ENCODE measurements at places on chromosomes 13 and 19. TPM values are rescaled to one million over a fixed set of nuclear protein-coding genes. Genes with fewer than 3 reads are reported as not detected.

GRCh38 chr13:110644892-110645521, 29.7 kb downstream of the NAXD start:
- DNase-seq = peak; percentile 82

DNA sequence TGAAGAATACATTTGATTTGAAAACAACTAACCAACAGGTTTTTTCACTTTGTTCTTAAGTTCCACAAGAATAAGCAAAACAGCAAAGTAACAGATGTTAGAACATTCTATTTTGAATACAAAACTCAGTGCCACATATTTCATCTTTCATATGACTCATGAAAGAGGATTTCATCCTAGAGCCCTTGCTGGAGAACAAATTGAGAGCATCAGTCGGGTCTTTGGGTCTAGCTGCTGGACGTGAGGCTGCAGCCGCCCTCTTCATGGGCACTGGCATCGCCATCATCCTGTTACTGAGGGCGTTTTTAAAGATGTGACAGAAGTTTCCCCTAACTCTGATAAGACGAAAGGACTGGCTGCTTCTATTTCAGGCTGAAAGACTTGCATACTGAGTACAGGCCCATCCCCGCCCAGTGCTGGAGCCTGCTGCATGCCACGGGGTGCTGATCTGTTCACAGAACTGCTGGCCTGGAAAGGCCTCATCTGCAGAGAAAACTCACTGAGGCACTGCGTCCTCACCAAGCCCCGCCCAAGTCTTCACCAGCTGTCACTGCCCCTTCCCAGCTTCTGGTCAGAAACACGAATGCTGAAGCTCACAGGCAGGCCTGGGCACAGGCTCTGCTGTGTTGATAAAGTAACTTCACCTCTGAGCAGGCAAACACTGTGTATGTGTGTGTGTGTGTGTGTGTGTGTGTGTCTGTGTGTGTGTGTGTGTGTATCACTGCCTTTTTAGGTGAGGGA, 101.4 kb downstream of the TUBGCP3 start:
- DNase-seq = peak; percentile 28

GRCh38 chr19:16943942-16944625, 55.3 kb downstream of the F2RL3 start:
- no peak for DNase-seq

- DNase-seq = no peak
These were observed 332.1 kb upstream of the DACH1 start for GRCh38 chr13:72198967-72199560.

DNA sequence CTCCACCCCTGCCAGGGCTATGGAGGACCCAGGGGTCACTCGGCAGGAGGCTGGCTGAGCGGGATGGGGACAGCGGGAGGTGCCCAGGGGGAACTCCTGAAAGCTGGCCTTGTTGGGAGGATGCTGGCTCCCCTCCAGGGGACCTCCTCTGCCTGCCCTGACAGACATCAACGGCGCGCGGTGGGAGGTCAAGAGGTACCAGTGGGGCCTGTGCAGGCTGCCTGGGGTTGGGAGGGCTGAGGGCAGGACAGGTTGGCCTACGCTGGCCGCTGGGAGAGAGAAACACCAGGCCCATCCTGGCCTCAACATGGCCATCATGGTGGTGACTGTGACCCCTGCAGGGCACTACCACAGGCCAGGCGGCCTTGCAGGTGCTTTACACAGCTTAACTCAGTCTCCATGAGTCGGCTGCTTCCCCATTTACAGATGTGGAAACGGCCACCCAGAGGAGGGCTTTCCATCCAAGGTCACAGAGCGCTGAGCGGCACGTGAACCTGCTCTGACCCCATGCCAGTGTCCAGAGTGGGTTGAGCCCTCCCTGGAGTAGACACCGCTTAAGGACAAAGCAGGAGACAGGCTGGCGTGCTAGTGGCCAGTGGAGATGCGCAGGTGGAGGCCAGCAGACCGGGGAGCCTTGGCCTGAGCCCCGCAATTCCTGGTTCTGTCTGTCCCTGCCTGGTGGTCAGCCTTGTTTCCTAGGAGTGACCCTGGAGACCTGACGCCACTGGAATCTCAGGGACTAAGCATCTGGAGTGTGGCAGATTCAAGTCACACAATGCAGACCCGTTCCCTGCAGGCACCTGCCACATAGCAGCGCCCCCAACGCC, 27.6 kb downstream of the CEBPG start:
- DNase-seq = no peak

DNA sequence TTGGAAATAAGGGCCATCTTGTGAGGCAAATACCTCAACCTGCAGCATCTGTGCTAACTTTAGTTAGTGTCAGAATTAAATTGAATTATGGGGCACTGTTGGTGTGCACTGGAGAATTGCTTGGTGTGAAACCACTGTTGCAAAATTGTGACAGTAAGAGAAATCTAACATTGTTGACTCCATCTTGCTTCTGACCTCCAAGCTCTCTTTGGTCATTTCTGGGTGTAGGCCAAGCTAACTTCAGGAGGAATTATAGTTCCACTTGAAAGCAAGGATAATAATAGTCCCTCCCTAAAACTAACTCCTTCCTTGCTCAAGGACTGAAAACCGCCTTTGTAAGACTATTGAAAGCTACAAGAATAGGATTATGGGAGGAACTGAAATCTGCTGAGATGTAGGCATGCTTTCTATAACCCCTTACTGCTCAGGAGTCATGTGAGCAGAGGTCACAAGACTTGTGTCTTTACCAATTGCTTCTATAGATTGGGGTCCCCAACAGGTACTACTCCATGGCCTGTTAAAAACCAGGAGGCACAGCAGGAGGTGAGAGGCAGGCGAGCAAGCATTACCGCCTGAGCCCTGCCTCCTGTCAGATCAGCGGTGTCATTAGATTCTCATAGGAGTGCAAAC, 24.9 kb upstream of the GAS6 start:
- DNase-seq = no peak

DNA sequence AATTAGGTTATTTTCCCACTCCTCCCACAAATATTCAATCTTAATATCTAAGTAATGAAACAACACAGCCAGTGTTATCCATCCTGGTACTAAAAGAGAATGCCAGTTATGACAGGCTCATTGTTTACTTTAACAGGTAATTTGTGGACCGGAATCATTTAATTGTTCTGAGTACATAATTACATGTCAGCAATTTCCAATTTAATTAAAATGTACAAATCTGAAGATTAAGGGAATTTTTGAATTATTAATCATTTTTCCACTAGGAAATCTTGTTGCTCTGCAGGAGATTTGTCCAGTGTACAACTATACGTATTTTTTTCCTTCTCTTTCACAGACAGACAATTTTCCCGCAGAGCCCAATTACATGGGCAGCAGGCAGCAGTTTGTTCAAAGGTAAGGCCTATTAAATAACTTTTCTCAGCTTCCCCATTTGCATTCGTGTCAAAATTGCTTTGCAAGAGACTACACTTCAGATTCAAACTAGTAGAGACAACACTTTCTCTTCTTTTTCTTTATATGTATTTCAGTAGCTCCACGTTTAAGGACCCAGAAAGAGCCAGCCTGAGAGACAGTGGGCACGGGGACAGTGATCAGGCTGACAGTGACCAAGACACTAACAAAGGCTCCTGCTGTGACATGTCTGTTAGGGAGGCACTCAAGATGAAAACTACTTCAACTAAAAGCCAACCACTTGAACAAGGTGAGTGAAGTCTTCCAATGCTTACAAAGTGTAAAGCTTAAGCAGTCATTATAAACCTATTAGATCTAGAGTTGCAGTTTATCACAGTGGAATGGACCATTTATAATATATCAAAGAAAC, 34.8 kb downstream of the PCDH17 start:
- DNase-seq = no peak

- no peak for DNase-seq
These were observed 42.2 kb upstream of the SPACA7 start for GRCh38 chr13:112333756-112334543.

DNA sequence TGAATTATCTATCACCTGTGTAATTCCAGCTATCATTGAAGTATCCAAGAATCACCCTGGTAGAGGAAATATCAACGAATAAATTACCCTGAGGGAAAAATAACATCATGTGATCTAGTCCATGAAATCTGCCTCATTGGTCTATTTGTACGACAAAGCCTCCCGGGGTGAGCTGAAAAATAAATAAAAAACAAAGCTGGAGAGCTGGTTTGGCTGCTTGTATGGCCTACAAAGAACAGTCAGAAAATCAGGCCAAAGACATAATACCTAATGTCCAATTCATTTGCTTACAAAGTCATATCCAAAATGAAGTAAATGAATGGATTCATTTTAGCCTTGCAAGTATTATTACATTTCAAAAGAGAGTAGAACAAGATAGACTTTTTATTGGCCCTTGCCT, 449.9 kb downstream of the KLF12 start:
- no peak for DNase-seq

SPC24 gene
- 17.7 TPM for polyA plus RNA-seq

CDC37 gene
- 285 TPM for polyA plus RNA-seq

F2RL3 gene
- not detected for polyA plus RNA-seq

Measured in H1 (cell line).